ENCODE measurements at places on chromosomes 5 and 9.
A peak's percentile ranks its signal among the peaks of the same experiment; 100 is the strongest.

DNA sequence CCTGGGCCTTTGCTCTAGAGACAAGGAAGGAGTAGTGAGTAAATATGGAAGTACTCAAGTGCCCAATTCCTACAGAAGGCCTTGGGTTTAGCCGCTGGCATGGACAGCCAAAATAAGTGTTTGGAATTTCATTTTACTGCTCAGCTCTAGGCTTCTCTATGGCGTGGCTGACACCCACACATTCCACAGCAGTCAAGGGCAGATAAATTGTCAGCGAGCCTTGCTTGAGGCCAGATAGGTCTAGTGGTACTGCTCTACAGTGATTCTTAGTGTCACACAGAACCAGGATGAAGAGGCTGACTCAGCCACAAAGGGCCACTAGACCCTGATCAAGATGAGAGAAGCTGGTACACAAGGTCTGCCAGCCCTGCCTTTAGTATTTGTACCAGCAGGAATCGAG, 111.0 kb upstream of the NFIB start:
- no peak for DNase-seq

- no peak for DNase-seq
Observed at GRCh38 chr5:127746756-127747155, 43.6 kb downstream of the CCDC192 start.

- DNase-seq, result no peak
Observed at GRCh38 chr9:132514821-132515220, 67.6 kb upstream of the BARHL1 start.

GRCh38 chr9:130860458-130861316, 25.6 kb downstream of the ABL1 start:
- no peak for DNase-seq

DNA sequence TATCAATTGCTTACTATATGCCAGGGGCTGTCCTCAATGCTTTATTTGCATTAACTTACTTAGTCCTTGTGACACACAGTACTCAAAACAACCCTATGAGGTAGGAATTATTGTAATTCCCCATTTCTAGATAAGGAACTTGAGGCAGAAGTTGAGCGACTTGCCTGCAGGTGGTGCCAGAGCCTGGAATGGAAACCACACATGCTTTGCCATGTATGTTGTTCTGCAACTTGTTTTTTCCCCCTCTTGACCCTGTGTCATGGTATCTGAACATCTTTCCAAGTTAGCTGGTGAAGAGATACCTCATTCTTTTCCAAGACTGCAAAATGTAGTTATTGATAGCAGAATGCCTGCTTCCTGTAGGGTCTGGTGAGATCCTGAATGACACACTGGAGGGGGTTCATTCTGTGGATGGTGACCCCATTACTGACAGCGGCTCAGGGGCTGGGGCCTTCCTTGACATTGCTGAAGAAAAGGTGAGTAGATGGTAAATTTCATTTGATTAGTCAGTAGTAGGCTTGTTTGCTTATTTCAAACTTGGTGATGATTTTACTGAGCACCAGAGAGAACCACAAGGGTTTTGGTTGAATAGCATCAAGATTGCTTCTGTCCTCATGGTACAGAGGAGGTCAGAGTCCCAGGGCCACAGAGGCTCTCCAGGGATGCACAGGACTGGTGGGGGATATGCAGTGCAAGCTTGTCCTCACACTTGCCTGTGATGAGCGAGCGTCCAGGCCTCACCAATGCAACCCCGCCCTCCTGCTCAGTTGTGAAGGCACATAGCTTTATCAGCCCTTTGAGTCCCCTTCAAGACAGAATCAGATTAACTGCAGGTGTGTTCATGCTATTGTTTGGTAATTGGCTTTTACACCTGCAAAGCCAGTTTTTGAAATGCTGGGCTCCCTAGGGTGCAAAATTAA, 57.0 kb downstream of the COL15A1 start:
- DNase-seq, result peak; percentile 53

DNA sequence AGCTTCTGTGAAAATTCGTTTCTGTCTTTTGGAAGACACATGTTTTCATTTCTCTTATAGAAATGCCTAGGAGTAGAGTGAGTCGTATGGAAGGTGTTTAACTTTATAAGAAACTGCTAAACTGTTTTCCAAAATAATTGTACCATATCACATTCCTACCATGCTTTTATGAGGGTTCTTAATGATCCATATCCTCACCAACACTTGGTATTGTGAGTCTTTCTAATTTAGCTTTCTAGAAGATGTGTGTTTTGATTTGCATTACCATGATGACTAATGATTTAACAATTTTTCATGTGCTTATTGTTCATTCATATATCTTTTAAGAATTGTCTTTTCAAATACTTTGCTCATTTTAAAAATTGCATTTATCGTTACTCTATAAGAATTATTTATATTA, 223.6 kb downstream of the COMMD10 start:
- no peak for DNase-seq

- DNase-seq, result no peak
Observed at GRCh38 chr9:127938298-127938690, 640 bp upstream of the DPM2 start.

DNA sequence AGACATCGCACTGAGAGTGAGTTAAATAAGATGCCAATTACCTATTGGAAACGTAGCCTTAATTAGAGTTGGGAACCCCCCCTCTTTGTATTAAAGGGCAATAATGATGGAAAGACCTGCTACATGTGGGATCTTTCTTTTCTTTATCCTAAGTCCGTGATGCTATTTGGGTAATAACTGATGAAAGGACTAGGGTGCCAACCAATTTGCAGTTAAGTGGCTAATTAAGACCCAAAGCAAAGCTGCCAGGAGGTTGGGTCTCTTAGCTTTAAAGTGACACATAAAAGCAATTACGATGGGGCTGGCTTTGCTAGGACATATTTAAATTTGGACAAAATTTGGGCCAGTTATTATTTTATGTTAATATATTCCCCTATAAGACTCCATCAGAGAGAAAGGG, 728.8 kb downstream of the NR2F1-AS1 start:
- DNase-seq, result no peak

DNA sequence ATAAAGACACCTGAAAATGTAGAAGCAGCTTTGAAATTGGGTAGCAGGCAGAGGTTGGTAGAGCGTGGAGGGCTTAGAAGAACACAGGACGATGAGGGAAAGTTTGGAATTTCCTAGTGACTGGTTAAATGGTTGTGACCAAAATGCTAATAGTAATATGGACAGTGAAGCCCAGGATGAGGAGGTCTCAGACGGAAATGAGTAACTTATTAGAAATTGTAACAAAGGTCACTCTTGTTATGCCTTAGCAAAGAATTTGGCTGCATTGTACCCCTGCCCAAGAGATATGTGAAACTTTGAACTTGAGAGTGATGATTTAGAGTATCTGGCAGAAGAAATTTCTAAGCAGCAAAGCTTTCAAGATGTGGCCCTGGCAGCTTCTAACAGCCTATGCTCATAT, 382.5 kb downstream of the KCNN2 start:
- DNase-seq, result no peak

DNA sequence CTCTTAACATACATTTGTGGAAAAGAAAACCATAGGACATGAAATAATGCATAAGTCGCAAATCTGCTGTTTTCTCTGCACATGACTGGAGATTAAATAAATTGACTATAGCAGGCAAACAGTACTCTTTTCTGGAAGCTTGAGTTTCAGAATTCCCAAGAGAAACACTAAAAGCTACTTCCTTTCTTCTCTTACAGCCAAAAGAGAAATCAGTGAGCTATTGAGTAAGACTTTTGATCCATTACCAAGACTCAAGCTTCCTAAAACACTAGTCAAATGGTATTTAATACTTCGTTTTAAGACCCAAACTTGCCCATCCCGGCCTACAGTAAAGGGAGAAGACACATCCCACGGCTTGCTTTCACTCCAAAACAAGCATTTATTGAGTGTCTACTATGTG, 335.8 kb upstream of the PUM3 start:
- no peak for DNase-seq

GRCh38 chr5:154648229-154648628, 106.9 kb upstream of the LARP1 start:
- no peak for DNase-seq

GRCh38 chr5:123756816-123757215, 244.8 kb downstream of the CSNK1G3 start:
- DNase-seq, result no peak

DNA sequence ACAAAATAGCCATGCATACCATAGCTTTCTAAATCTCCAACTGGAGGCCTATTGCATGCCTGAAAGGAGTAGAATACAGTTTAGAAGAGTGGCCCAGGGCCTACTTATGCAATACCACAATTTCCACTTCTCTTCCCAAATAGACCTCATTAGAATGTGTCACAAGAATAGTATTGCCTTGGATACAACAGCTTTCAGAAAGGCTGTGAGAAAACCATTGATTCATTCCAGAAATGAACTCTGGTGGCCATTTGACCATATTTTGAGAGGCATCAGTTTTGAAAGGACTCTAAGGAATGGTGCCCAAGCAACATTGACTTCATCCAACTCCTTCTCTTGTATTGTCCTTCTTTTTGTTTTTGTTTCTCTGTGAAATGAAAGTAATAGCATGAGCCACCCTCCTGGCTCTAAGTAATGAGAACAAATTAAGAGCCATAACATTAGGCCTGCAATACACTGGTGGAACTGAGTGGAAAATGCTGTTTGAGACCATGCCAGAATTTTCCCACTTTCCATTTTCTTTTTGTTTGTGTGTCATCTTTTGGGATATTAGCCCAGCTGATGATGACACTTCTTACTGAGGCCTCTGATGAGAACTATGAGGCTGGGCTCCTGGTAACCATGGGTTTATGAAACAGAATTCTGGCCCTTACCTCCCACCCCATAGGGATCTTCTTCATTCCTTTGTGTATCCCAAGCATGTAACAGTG, 90.2 kb downstream of the TMEM174 start:
- no peak for DNase-seq

DNA sequence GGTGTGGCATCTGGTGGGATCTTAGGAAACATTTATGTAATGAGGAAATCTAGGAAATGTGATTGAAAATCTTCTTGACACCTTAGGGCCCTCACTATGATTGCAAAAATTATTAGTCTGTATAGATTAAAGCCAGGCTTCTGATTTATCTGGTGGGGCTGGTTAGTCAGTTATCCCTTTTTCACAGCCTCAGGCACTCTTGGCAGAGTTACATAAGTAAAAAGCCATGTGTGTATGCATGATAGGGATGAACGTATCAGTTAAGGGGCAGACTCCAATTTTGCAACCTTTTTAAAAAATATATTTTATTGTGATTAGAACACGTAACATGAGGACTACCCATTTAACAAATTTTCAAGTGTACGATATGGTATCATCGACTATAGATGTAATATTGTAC, 30.6 kb upstream of the RAB14 start:
- no peak for DNase-seq

- DNase-seq, result peak; percentile 42
Observed at GRCh38 chr5:74316064-74316603, 324.4 kb downstream of the ENC1 start.

- no peak for DNase-seq
Observed at GRCh38 chr5:43523662-43524072, 8.7 kb upstream of the C5orf34 start.

- no peak for DNase-seq
Observed at GRCh38 chr5:135695656-135696313, 117.0 kb upstream of the CXCL14 start.

DNA sequence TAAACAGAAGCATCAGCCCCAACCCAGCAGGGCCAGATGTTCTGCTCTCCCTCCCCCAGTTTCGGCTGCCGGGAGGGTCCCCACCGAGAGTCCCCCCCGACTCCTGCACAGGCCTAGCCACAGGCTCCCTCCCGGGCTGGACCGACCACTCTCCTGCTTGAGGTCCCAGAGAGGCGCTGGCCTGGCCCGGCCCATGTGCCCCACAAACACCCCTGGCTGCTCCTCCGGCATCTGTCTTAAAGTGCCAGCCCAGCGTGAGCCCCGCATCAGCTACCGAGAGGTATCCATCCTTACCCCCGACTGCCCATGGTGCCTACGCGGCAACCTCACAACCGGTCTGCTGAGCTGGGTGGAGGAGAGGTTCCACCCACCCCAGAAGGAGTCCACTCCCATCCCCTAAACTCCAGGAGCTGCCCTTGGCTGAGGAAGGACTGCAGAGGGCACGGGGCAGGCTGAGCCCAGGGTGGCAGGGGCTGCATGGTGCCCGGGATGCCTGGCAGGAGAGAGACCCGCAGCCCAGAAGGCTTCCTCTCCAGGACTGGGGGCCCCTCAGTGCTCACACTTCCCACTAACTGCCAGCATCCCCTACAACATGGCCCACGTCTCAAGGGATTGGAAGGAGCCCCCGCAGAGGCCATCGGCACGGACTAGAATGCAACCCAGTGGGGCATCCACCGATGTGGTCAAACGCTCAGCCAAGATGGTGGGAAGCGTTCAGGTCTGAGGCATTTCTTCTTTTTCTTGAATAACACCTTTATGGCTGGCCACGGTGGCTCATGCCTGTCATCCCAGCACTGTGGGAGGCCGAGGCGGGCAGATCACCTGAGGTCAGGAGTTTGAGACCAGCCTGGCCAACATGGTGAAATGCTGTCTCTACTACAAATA, 15.6 kb upstream of the EGFL7 start:
- DNase-seq, result no peak

DNA sequence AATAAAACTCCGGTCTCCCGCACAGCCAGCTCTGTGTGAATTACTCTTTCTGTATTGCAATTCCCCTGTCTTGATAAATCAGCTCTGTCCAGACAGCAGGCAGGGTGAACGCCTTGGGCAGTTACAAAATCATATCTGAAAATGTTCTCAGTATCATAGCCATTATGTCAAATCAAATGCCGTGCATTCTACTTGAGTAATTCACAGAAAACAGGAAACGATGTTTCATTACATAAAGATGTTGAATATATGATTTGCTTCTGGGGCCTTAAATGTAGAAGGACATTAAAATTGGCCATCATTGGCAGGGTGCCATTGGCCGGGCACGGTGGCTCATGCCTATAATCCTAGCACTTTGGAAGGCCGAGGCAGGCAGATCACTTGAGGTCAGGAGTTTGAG, 8.5 kb downstream of the POLR3G start:
- DNase-seq, result no peak

DNA sequence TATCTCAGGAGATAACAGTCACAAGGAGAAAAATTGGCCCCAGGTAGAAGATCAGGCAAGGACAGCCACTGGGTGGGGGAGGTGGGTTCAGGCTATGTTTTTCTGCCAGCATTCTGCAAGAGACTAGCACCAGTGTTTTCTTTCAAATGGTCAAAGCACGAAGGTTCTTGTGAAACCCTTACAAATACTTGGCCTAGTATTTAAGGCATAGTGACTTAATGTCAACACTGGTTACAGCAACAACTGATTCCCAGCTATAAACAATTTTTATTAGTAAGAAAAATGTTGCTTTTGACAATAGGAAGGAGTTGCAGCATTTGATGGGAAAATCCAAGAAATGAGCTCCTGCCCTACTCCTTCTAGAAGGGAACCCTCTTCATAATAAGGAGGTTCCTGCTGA, 349.6 kb downstream of the SLIT3 start:
- DNase-seq, result no peak

- peak; percentile 6 for DNase-seq
Observed at GRCh38 chr5:39005566-39006232, 68.5 kb downstream of the RICTOR start.

DNA sequence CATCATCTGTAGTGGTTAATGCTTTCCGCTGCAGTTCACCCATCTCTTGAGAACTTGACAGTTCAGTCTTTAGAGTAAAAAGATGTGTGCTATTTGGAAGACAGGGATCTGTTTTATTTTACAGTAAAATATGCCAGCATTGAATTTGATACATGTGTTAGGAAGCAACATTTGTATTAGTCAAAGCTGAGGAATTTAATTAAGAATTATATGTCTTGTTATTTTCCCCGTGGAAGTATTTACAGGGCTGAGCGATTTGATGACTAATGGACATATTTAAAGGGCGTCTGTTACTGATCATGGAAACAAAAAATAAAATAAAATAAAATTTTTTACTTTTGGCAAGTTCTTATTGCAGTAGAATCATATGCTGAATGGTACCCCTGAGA, 101.3 kb downstream of the PAM start:
- no peak for DNase-seq

GRCh38 chr5:81665795-81666194, 85.1 kb downstream of the SSBP2 start:
- no peak for DNase-seq

Data from RPMI8226 (cell line).